NCI-H524 (cell line): ENCODE measurements at places on chromosomes 4 and X.

DNA sequence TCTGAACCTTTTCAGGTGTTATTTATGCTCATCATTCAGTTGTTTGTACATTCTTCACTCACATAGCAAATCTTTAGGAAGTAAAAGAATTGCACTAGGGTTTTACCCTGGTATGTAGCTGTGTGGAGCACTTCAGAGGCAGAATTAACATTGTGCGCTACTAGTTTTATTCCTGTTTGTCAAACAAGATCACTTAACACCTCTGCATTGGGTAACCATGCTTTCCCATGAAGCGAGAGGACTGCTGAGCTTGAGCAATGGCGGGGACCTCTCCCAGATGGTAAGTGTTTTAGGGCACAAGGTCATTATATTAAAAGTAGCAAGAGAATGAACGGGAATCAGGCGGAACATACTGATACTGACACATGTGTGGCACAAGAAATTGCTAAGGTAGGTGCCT is 59.2 kb downstream of the SHROOM3 start:
- no peak for DNase-seq

GRCh38 chr4:72319601-72320021 is 249.4 kb downstream of the ADAMTS3 start:
- DNase-seq = no peak

DNA sequence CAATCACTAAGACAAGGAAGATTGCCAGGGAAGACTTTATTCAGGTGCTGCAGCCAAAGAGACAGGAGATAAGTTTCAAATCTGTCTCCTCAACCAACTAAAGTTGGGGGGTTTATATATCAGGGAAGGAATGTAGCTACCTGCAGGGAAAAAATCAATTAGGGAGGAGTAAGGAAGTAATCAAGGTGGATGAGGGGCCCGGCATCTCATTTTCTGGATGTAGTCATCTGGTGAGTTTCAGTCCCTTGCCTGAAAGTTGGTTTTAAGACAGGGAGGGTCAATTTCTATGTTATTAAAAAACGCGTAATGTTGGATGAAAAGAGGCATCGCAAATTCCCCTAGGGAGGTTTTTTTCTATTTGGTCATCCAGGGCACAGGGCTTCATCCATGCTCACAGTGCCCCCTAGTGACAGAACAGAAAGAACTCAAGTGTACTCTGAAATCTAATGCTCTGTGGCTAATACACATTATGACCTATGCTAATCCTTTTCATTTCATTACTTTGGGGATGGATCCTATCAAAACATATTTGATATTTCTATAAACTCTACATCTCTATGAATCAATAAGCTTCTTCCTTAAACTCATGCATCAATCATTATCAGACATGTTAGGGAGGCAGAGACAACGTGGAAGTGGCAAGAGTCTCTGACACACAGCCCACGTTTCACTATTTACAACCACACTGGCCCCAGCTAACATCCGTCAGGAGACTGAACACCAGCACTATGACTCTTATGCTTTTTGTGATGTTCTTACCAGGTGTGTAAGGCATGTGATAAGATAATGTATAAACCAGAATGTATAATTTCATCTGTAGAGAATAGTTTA is 1577.0 kb upstream of the TENM3 start:
- DNase-seq = peak; percentile 61

DNA sequence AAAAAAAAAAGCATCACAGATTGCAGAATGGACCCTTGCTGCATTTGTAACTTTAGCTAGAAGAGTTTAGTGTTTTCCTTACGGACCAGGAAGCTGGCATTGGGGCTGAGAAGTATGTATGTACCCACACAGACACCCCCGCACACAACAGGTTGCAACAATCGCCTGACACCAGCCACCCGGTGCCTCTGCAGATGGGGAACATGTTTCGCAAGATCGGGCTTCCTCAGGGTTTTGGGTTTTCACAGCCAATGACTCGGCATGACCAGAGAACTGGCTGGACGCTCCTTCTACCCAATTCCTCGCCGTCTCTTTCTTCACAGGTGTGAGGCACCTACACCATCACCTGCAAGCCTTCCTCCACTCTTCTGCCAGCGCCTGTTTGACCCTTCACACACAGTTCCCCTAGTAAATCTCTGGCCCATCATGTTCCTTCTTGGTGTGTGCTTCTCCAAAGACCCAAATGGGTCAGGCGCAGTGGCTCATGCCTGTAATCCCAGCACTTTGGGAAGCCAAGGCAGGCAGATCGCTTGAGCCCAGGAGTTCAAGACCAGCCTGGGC is 70.4 kb downstream of the DHRSX start:
- no peak for DNase-seq

DNA sequence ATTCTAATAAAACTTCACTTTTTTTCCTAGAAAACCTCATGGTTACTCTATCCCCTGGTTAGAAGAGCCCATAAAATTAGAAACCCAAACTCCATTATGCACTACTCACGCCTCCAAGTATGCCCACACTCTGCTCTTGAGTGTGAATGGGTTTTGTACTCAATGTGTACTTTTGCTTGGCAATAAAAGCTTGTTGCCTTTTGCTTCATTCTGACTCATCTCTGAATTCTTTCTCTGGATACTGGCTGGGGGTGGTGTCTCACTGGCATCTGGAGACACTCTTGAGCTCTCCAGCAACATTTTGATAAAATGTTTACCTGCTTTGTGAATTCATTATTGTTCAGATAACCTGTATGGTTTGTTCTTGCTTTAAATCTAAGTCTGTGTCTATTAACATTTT is 963.3 kb downstream of the TRAM1L1 start:
- DNase-seq = no peak

- DNase-seq = no peak
Observed at GRCh38 chr4:165440415-165441158, 61.8 kb downstream of the CPE start.

GRCh38 chr4:18138076-18138665 is 116.6 kb upstream of the LCORL start:
- DNase-seq = no peak

- DNase-seq = no peak
Observed at GRCh38 chr4:78693777-78694456, 82.2 kb upstream of the BMP2K start.

GRCh38 chr4:62622089-62622488 is 1422.0 kb downstream of the ADGRL3 start:
- DNase-seq = no peak

DNA sequence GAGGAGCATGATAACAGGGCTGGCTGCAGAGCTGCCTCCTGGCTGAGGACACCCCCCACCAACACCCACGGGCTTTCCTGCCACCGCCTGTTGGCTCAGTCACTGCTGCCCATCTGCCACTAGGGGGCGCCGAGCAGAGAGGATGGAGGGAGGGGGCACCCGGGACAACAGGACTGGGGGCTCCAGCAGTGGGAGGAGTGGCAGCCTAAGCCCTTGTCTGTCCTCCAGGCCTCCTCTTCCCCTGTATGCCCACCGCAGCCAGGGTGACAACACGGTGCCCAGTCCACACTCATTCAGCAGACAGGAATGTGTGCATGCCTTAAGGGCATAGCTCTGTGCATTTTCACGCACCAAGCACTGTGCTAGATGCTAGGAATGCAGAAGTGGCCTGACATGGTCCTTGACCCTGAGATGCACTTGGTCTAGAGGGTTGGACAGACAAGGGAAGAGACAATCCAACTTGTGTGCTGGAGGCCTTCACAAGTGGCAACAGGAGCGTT is 149.9 kb downstream of the AMMECR1 start:
- DNase-seq = peak; percentile 2

DNA sequence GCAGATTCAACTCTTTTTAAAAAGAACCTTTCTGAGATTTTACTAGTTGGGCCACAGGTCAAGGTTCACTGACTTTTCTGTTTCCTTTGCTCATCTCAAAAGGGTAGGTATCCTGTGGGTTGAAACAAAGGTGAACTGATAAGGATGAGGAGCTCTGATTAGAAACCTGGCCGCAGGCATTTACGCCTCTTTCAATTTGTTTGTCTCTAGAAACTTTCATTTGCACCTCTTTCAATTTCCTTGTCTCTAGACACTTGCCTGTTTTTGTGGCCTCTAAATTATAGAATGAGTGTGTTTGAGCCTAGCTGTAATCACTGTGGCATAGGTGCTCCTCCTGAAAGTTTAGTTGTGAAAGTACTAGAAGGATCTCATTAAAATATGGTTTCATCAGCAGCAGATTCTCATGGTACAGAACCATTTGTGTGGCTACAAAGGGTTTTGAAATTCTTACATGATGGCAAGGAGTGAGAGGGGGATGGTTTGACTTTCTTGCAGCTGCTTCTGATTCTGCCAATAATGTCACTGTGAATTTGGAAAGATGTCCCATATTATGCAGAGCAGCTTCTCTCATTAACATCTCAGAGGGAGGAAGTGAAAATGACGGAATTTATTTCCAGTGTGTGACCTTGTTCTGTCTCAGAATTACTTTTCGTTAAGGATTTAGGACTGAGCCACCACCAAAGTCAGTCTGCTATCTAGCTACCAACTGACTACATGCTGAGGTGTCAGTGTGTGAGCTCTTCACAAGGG is 142.2 kb downstream of the SH2D1A start:
- DNase-seq = no peak

GRCh38 chr4:183639291-183639690 is 19.7 kb downstream of the RWDD4 start:
- DNase-seq = no peak

DNA sequence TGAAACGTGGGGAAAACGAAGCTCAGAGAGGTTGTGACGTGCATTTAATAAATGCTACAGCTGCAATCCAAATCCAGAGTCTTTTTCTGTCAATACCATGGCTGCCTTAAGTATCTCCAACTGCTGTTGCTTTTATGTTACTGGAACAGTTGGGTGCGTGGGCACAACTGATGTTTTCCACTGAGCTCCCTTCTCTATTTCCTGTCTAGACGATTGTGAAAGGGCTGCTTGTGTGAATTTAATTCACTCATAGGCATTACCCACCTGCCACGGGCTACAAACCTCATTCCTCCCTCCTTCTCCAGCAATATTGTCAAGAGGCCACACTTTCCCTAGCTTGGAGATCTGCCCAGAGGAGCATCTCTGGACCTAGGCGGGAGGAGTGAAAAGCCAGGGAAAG is 526.0 kb downstream of the MID1IP1 start:
- no peak for DNase-seq

DNA sequence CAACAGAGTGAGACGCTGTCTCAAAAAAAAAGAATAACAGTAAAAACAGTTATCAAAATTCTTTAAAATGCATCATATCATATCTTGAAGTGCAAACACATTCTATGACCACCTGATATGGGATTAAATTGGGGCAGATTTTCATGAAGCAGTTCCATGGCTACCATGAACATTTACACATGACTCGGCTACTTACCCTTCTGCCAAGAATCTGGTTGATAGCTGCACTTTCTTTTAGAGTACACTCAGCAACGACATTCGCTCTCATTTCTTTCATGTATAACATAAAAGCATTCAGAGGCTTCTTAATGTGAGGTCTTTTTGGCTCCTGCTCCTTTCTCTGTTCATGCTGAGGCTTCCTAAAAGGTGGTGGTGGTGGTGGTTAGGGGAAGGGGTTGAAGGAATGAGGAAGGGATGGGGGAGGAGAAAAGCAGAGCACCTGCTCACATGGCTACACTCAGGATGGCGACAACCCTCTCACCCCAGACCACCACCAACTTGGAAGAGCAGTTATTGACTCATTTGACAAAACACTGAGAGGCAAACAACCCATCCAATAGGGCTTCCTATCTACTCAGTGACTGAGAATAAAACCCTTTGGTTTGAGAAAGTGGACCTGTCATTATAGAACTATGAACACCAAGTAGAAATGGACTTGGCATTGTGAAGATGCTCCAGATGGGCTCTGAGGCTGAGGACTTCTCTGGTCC is 88.5 kb downstream of the HADH start:
- DNase-seq = no peak

DNA sequence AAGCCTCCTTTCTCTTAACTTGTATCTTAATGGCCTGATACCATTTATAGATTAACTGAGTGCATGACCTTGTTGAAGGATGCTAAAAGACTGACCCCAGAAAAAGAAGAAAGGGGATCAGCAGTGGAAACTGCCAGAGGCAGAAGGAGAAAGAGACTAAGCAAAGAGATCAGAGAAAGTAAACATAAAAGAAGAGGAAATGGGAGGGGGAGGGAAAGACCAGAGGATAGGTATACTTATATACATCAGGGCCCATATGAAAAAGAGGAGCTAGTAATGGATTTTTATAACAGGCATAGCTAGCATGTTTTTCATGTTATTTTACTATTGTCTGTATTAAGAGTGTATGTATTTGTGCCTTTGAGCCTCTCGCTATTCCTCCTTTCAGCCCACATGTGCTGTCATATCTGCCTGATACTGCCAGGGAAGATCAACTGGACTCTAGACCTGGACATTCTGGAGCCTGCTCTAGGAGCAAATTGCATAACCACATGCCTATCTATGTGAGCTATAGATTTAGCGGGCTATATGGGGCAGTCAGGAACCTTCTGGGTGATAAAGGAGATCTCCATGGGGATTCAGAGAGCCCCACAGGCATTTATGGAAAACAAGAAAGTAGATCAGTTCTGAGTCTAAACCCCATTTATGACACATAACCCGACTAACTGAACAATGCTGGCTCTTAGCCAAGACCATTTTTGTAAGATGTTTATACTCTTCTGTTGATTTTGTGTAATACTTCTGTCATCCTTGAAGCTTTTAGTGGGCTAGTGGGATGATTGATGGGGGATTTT is 13.4 kb upstream of the SNX12 start:
- no peak for DNase-seq

- DNase-seq = no peak
Observed at GRCh38 chr4:1200425-1201035, 28.1 kb upstream of the SPON2 start.

- no peak for DNase-seq
Observed at GRCh38 chr4:10664408-10664807, 20.2 kb downstream of the CLNK start.

DNA sequence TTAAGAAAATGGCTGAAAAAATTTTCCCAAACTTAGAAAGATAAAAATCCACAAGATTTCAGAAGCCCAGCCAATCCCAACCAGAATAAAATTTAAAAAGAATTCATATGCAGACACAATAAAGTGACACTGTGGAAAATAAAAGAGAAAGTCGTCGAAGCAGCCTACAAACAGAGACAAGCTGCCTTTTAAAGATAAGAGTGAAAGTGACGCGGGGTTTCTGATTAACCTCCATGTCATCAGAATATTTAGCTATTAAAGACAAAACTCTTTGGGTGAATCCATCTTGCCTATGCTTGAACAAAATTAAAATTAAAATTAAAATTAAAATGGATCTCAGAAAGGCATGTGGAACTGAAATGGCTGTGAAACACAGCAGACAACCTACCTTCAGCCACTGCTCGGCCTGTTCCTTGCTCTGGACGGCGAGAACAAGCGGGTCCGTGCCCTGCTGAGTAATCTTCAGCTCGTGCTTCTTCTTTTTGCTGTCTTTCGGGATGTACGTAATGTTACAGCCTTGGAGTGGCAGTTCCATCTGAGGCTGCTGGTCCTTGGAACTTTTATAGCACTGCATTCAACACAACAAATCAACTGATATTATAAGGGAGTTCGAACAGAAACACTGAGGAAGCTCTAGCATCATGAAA is 101.4 kb downstream of the AFAP1 start:
- no peak for DNase-seq

DNA sequence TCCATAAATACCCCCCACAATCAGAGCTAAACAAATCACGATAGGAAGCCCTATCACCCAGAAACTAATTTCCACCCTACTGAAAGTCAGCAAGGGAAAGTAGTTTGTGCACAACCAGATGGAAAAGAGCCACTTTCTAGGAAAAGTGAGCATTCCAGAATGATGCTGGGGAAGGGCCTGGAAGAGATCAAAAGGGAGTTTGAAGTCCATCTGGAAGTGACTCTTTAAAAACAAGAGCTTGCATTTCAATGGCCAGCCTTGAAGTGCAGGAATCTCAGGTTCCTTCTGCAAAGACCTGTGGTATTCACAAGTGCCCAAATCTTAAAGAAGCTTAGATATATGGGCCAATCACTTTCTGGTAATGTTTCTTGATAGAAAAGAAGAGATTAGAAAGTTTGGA is 97.0 kb upstream of the LDB2 start:
- no peak for DNase-seq
